ENCODE measurements at places on chromosomes 16 and 17.

DNA sequence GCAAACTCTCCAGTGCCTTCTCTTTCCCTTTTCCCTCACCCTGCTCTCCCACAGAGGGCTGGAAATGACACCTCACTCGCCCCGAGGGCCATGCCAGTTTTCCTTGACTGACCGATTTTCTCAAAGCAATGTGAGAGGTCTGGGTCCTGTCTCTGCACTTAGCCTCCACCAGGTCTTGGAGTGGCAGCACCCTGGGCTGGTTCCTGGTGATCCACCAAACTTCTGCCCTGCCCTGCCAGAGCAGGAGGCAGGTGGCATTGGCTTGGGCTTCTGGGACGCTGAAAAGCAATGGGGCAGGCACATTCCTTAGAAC lies 97.5 kb downstream of the RAB11FIP4 start:
- no peak for DNase-seq

DNA sequence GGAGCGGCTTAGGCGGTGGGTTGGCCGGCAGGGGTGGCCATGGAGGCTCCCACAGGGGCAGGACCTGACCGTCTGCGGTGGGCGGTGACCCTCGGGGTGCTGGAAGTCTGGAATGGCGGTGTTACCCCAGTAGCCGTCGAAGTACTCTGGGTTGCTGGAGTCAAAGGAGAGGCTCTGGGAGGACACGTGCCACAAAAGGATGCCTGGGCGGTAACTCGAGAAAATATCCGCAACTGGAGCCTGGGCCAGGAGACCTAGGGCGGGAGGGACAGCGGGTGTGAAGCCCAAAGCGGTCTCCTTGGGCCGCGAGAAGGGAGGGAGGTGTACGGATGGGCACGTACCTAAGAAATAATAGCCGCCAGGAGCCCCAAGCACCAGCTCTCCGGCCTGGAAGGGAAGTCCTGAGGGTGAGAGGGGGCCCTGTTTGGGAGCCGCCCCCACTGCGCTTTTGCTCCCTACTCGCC lies 4.6 kb downstream of the ITGA2B start:
- no peak for DNase-seq

- DNase-seq: peak; percentile 63
Observed at GRCh38 chr17:82752371-82753200, 721 bp downstream of the TBCD start.

DNA sequence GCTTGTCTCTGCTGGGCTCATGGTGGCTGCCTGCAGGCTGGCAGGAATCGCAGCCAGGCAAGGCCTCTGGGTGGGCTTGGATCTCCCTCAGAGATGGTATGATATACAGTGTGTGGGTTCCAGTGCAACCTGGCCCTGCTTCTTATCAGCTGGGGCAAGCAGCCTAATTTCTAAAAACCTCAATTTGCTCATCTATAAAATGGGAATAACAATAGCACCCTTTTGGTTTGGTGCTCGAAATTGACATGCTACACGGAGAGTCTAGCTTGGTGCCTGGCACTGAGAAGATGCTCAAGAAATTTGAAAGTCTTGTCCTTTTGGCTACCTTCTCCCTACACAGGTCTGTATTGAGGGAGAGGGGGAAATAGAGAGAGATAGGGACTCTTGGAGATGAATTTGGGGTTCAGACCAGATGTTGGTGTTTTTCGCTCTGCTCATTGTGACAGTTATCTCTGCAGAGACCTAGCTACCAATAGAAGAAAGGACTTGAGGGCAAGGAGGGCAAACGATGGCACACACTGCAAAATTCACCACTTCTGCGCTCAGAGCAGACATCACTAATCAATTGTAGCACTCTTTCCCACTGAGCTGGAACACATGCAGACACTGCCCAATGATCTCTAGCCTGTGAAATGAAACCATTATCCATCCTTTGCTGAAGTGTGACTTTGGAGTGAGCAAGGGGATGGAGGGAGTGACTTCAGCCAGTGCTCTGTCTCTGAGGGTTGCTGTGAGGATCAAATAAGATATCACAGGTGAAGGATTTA lies 15.6 kb downstream of the BEAN1 start:
- no peak for DNase-seq

DNA sequence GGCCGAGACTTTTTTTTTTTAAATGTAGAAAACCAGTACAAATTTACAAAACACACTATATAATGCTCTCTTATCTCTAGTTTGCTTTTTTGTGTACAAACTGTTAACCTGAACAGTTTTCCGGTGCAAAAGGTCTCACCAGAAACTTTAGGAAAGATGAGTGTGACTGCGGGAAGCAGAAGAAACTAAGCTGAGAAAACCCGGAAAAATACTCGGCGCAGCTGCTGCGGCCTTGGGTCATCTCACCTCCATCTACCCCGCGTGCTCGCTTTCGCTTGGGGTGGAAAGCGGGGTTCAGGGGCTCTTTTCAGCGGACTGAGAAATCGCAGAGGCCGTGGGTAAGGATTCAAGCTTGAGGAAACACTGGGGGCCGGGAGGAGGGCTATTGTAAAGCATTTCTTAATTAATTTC lies 1.8 kb downstream of the SALL1 start:
- peak; percentile 41 for DNase-seq

GRCh38 chr16:1989209-1990100 lies at the start of gene SYNGR3:
Gene SYNGR3 (plus strand): TSS chr16:1989970. CDS start chr16:1990103, 133 bp downstream.
- DNase-seq: peak; percentile 58

DNA sequence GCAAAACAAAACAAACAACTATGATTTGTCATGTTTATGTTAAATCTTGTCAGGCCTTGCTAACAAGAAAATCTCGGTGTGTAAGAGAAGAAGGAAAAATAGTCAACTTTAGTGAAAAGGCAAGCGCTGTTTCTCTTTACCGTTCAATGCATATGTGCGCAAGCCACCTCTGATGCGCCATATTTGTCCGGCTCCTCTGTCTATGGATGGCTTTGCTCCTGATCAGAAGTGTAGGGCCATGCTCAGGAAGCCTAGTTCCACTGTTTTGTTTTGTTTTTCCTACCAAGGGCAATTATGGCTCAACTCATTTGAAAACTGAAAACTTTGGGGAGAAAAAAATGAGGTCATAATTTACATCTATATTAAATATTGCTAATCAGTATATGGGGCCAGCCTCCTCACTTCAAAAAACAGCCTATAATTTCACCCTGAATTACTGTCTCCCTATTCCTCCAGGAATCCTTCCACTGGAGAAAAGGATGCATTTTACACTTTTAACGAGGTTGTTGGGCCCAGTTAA lies 4.5 kb downstream of the MAF start:
- DNase-seq: no peak

DNA sequence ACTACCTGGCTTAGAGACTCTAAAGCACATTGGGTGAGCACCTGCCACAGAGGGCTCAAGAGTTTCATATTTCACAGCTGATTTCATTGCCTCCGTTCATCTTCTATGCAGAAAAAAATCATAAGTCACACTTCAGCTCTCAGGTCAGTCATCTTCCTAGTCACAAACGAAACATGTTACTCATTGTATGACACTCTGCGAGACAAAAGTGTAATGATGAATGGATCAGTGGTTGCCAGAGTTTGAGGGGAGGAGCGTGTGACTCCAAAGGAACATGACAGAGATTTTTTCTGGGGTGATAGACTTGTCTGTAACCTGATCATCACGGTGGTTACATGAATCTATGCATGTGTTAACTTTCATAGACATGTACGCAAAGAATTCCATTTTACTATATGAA lies 195.2 kb upstream of the CNTNAP4 start:
- no peak for DNase-seq

GRCh38 chr16:18792836-18793433 lies 2.8 kb upstream of the RPS15A start:
- DNase-seq: peak; percentile 50

DNA sequence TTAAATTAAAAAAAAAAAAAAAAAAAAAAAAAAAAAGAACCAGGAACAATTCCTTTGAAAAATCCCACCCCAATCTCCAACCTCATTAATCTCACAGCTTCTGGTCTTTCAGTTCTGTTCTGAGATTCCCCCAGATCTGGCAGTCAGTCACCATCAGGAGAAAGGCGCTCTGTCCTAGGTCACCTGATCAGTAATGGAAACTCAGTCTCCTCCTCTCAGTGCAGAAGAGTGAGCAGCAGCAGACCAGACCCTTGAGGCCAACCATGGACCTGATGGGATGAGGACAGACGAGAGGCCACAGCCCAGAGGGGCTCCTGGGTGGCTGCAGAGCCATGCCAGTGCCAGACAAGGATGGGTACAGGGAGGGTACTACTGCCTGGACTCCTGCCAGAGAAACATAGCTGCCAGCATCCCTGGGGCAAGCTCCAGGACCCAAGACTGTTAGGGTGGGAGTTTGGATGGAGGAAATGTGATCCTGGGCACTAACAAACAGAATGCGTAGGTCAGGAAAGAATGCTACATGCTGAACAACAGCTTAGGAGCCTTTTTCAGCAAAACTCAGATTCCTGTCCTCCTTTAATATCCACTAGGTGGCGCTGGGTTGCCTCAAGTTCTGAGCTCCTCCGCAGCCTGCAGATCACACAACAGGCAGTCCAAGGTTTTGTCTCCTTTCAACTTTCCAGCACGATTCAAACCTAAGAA lies 28.7 kb downstream of the MPG start:
- DNase-seq: peak; percentile 82

GRCh38 chr16:3950343-3951193 lies 70.1 kb upstream of the CREBBP start:
- DNase-seq: peak; percentile 93

- no peak for DNase-seq
Observed at GRCh38 chr16:5605404-5605803, 507.8 kb upstream of the EEF2KMT start.

DNA sequence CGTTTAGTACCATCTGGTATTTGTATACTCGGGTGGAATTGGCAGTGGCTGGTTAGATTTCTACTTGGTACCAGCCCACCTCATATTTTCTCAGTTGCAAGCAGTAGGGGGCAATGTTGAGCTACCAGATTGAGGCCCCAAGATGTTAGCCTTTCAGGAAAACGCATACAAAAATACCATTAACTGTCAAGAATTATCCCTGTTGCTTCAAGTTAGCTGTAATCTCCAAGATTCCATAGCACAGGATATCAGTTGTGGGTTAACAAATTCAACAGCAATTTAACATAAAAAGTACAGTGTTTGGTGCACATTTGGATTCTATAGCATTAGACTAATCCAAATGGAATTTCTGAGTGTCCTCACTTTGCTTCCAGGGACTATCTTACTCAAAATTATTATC lies 188.2 kb downstream of the FTO start:
- DNase-seq: peak; percentile 66

GRCh38 chr17:77782201-77782600 lies 176.3 kb upstream of the TNRC6C start:
- no peak for DNase-seq

DNA sequence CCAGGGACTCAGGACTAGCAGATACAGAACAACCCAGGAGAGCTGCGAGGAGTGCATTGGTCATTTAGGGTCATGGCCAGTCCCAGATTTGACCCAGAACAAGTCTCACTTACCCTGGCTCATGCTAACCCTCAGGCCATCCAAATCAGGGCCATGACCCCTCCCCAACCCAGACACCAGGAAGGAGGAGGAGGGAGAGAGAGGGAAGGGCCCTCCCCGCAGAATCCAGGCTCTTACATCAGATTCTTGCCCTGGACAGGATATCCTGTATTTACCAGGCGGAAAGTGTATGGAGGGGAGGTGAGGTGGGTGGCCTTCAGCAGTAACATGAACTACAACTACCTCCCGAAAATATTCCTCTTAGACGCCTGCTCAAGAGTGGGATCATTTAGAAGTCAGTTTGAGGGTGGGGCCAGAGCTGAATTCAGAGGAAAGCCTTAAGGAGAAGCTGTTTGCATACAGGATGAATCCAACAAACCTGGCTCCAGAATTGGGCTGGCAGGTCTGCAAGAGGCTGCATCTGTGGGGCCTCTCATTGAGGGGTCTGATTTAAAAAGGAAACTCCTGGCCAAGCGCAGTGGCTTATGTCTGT lies 2.1 kb downstream of the VAT1 start:
- no peak for DNase-seq

DNA sequence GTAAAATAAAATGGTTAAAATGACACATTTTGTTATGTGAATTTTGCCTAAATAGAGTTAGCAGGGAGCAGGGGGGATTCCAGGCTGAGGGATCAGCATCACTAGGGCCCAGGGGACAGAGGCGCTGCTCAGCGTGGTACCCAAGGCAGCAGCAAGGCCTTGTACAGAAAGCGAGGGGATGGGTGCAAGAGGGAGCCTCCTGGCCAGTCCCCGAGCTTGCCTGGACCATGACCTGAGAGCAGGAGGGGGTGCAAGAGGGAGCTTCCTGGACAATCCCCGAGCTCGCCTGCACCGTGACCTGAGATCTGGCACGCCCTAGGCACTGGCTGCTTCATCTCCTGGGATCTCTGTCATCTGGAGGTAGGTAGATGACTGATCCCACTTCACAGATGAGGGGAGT lies 17.3 kb upstream of the JPH3 start:
- DNase-seq: no peak

DNA sequence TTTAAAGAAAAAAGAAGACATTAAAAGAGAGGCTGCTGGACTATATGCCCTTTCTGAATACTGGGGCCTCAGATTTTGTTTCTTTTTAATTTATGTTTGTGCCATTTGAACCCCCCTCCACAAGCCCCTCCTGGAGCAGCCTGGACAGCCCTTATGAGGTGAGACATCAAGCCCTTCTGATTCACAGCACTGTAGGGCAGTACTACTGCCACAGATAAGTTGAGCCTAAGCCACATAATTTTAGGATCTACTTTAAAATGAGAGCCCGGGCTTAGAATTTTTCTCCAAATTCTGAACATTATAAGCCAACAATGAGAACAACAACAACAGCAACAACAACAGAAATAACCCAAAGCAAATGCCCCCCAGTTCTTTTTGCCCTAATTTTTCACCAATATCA lies 256.9 kb upstream of the SALL1 start:
- DNase-seq: peak; percentile 16

- peak; percentile 66 for DNase-seq
Observed at GRCh38 chr16:46899443-46900143, 15.4 kb downstream of the GPT2 start.

DNA sequence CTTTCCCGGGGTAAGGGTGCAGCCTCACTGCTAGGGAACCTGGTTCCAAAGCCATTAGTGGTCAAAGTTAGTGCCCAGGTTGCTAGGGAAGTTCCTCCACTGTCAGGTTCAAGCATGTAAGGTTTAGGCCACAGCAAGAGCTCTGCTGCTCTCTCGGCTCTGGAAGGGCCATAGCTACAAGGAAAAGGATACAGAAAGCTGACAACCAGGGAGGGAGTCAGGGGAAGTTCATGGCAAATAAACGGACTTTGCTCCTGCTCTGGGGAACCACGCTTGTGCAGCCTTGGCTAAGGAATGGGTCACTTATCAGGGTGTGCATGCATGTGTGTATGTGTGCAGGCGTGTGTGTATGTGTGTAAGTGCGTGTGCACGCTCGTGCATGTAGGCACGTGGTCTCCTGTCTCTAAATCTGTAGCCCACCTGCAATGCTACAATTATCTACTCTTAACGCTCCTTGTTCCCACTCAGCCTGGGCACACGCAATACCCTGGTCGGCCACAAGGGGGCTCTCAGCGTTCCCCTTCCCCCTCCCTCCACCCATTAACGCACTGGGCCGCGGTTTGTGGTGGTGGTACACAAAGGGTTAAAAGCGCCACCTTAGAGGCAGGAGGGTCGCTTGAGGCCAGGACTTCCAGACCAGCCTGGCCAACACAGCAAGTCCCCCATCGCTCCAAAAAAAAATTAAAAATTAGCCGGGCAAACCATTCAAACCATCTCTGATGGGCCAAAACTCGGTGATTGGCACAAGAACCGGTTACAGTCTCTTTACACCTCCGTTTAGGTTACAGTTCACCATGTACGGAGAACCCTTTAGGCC lies 48.4 kb upstream of the KDM8 start:
- DNase-seq: peak; percentile 53
